Urothelium cell line (cell line): ENCODE measurements at places on chromosomes 16 and 17.

- DNase-seq = peak; percentile 65
These were observed 20.5 kb upstream of the MTMR4 start for GRCh38 chr17:58534901-58535421.

DNA sequence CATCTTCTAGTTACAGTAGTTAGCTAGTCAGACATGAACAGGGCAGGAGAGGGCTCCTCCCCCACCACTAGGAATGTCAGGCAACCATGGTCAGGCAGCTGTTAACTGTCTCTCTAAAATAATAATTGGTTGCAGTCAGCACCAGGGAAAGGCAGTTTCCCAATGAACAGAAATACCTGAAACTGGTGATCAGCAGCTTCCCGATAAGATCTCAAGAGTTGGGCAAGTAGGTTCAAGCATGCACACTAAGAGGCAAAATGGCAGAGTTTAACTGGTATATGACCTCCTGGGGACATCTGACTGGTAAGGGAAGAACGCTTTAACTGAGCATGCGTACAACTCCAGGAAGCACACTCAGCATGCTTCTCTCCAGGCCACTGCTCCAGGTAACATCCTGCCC is 12.6 kb upstream of the XYLT1 start:
- no peak for DNase-seq

DNA sequence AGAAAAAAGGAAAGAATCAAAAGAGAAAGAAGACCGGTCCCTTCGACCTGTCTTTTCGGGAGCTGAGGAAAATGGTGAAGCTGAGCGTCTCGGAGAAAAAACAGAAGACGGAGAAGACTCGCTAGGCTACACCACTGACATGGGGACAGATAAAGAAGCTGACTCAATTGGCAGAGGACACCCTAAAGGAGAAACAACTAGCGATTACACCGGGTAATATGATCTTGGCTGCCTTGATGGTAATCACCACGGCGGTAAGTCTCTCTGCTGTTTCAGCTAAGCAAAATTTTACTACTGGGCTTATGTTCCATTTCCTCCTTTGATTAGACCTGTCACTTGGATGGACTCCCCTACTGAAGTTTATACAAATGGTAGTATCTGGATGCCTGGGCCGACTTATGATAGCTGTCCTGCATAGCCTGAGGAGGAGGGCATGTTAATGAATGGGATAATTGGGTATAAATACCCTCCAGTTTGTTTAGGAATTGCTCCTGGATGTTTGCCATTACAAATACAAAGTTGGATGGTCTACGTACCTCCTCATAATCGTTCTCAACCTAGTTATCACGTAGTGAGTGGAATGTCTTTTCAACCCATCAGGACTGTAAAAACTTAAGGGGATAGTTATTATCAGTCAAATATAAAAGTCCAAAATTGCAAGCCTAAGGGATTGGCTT is 24.1 kb downstream of the ALOX15B start:
- no peak for DNase-seq

DNA sequence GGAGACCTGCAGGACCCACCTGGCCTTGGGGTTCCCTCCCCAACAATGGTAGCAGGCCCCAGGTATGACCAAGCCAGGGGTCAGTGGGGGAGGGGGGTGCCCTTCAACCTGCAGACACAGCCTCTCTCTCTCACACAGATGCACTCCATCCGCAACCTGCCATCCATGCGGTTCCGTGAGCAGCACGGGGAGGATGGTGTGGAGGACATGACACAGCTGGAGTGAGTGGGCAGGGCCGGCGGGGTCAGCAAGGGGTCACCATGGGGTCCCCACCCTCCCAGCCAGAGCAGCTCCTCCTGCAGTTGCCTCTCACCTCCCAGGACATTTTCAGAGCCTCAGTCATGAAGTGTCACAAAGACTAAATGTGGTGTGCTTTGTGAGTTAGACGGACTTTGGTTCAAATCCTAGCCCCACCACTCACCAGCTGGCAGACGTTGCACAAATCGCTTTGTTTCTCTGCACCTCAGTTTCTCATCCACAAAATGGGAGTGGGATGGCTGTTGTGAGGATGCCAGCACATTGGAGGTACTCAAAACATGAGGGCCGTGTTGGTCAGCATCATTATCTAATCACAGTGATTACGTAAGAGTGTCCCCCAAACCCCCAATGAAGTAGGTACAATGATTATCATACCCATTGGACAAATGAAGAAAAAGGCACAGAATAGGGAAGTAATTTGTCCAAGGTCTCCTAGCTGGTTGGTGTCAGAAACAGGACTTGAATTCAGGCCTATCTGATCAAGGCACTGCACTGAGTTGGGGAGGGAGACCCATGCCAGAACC is 16.0 kb downstream of the MYO15A start:
- DNase-seq = no peak

DNA sequence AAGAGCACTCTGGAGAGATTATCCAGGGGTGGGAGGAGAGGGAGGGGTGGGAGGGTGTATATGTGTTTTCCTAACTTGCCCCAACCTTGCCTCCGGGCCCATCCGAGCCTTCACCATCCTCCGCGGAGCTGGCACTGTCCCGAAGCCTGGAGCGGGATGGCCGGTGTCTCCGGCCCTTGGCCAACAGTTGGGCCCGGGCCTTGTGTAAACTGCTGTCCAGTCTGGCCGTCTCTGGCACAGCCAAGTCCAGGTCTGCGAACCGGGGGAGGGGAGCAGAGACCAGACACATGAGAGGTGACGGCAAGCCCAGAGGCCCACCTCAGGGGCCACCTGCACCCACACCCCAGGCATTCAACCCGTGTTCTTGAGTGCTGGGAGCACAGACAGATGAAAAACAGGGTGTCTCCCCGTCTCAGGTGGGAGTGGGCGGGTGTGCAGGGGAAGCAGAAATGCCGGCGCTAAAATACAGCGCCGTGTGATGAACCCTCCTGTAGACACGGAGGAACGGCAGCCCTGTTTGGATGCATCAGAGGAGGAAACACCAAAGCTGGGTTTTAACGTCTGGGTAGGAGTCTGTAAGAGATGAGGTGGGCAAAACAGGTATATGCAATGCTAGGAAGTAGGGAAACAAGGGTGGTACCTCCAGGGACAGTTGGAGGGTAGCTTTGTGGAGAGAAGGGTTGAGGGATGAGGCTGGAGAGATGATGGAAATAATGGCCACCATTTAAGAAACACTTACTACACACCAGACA is 11.7 kb downstream of the SAMD14 start:
- no peak for DNase-seq

DNA sequence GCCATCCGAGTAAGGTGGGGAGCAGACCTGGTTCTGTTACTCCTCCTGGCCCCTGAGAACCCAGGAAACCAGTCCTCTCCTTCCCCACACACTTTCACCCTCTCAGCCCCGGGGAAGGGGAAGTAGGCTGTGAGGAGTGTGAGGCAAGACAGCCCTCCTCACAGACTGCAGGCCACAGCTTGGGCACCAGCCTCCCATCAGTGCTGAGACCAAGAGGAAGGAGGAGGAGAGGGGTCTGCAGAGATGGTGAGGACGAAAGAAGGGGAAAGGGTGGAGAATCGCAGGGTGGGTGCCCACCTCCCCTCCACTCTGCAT is 7.0 kb downstream of the G6PC3 start:
- DNase-seq = no peak

DNA sequence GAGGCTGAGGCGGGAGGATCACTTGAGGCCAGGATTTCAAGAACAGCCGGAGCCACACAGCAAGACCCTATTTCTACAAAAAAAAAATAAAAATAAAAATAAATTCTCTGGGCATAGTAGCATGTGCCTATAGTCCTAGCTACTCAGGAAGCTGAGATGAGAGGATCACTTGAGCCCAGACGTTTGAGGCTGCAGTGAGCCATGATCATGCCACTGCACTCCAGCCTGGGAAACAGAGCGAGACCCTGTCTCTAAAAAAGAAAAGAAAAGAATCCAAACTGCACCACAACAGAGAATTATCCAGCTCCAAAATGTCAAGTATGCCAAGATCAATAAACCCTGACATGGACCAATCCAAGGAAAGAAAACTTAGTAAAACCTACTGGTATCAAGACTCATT is 78.9 kb upstream of the NOL11 start:
- DNase-seq = no peak

GRCh38 chr17:40978575-40979151 is 5.5 kb downstream of the KRT40 start:
- no peak for DNase-seq

- no peak for DNase-seq
These were observed 7.3 kb downstream of the MAPK8IP3 start for GRCh38 chr16:1713331-1713730.

DNA sequence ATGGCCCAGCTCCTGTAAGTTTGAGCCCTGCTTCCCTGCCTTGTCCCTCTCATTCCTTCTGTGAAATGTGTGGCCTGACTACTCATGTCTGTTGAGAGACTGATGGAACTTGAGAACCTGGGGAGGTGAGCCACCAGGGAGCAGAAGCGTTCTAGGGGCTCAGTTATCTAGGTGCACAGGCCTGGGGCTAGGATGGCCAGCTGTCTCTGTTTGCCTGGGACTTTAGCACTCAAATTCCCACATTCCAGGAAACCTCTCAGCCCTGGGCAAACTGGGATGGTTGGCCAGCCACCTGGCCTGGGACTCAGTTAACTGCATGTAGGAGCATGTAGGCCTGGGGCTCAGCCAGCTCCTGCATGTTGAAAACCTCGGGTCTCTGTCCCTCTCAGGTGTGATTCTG is 9.3 kb upstream of the EPN3 start:
- DNase-seq = no peak

- DNase-seq = no peak
These were observed 20.0 kb upstream of the RNF135 start for GRCh38 chr17:30950669-30951399.

DNA sequence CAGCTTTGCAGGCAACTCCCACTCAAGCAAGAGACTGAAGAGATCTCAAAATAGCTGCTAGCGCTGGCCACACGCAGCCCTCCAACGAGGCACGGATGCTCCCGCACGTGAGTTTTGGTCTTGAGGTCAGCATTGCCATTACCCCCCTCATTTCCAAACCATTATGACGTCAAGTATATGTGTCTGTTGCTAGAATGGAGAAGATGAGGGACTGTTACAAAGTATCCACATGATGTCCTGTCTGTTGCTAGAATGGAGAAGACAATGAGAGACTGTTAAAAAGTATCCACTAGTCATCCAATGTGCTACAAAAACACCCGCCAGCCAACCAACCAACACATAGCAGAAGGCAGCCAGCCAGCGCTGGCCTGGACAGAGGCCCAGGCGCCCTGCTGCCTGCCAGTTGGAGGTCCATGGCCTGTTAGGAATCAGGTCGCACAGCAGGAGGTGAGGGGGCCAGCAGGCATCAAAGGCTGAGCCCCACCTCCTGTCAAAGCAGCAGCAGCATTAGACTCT is 24.8 kb downstream of the KLHDC4 start:
- DNase-seq = no peak

DNA sequence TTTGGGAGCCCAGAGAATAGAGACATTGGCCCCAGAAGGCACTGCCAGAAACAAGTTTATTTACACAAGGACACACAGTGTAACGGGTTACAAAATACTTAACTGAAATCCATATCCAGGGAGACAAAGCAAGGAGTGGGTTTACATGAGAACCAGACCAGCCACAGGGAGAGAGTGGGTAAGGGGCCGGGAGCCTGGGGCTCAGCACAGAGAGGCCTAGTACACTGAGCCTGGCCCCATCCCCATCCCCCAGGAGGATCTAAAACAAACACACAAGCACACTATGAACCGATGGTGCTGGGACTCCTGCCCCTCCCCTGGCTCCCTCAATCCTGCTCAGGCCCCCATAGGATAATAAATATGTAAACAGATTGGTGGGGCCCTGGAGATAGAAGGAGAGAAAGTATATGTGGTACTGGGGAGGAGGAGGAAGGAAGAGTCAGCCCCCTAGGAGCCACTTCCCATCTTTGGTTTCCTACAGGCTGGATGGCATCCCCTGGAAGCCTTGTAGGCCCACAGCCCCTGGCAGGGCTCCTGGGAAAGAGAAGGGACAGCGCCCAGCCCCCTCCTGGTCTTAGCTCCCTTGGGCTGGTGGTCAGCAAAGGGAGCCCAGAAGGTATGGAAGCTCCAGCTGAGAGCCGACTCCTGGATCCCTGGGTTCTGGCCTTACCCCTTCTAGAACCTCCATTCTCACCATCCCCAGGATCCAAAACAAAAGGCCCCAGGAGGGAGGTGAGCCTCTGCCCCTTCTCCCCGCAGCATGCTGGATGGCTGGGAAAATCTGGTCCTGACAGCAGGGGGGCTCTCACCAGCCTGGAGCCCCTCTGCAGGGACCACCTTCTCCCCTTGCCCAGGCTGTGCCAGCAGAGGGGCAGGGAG is 6.4 kb downstream of the G6PC3 start:
- DNase-seq = no peak

DNA sequence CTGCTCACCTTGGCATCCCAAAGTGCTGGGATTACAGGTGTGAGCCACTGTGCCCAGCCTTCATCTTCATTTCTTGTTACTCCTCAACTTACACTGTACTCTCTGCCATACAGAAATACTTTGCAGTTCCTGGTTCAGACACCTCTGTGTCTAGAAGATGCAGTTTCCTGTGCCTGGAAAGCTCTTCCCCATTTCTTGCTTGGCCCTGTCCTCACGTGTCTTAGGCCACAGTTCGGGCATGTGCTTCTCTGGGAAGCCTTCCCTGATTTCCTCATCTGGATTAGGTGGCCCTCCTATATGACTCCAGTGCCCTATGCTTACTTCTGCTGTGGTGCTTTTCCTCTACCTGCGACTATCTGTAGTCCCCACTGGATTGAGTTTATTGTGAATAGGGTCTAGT is 26.5 kb upstream of the CDR2 start:
- DNase-seq = no peak
